ENCODE measurements at places on chromosomes 2 and 18.

DNA sequence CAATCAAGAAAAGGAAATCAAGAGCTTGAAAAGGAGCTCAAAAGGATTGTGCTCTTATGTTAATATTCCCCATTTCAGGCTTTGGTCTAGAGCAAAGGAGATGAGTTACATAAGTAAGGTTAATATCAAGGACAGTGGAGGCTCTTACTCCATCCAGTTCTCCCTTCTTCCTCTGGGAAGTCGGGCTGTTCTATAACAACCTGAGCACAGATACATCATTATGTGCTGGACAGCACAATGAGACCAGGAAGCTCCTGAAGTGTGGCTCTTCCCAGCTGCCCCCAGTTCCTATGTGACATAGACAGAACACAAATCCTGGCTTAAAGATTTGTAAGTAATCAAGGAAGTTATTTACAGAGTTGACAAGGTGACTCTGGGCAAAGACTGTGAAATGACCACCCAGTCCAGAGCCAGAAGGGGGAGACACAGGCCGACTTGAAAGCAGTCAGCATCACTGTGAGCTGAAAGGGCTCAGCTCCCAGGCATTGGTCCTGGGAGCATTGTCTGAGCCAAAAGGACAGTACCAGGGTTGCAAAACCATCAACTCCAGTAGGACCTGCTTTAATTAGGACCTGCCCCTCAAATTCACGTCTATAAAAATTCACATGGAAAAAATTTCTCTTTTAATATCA lies 917.6 kb upstream of the ACVR2A start:
- DNase-seq, result peak; percentile 17

DNA sequence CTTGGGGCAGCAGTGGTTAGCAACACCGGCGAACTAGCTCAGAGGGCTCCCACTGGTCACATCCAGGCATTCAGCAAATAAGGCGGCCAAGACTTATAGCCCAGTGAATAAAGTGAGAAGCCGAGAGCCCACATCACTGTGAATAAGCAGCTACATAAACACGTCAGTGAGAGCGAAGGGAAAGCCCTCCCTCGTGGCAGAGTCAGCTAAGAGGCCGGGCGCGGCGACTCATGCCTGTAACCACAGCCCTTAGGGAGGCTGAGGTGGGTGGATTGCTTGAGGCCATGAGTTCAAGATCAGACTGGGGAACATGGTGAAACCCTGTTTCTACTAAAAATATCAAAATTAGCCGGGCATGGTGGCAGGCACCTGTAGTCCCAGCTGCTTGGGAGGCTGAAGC lies 5.2 kb downstream of the D2HGDH start:
- DNase-seq, result no peak

DNA sequence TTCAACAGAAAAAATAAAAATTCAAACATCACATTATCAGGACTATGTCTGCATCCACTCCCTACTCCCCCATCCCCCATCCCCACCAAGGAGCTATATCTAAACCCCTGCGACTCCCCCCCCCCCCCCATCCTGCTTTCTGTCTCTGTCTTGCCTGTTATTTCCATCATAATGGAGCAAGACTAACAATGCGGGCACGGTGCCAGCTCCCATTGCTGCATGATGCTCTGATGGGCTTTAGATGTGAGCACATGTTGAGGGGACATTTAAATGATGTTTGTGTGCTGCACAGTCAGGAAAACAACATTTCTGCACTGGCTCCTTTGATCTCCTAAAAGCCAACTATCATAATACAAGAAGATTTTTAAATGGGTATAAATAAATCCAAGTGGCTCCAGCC lies 644.2 kb upstream of the SETBP1 start:
- DNase-seq, result no peak

GRCh38 chr18:79760881-79761280 lies 36.9 kb upstream of the KCNG2 start:
- DNase-seq, result no peak

DNA sequence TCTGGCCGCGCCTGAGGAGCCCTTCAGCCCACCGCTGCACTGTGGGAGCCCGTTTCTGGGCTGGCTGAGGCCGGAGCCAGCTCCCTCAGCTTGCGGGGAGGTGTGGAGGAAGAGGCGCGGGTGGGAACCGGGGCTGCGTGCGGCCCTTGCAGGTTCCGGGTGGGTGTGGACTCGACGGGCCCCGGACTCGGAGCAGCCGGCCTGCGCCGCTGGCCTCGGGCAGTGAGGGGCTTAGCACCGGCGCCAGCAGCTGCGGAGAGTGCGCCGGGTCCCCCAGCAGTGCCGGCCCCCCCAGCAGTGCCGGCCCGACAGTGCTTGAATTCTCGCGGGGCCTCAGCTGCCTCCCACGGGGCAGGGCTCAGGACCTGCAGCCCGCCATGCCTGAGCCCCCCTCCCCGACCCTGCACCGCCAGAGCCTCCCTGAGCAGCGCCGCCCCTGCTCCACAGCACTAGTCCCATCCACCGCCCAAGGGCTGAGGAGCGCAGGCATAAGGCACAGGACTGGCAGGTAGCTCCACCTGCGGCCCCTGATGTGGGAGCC lies 534.2 kb downstream of the ZNF804A start:
- DNase-seq, result no peak

GRCh38 chr2:234564699-234565098 lies 67.8 kb upstream of the ARL4C start:
- DNase-seq, result peak; percentile 6

GRCh38 chr18:79613186-79613931 lies 66.2 kb upstream of the CTDP1 start:
- no peak for DNase-seq

DNA sequence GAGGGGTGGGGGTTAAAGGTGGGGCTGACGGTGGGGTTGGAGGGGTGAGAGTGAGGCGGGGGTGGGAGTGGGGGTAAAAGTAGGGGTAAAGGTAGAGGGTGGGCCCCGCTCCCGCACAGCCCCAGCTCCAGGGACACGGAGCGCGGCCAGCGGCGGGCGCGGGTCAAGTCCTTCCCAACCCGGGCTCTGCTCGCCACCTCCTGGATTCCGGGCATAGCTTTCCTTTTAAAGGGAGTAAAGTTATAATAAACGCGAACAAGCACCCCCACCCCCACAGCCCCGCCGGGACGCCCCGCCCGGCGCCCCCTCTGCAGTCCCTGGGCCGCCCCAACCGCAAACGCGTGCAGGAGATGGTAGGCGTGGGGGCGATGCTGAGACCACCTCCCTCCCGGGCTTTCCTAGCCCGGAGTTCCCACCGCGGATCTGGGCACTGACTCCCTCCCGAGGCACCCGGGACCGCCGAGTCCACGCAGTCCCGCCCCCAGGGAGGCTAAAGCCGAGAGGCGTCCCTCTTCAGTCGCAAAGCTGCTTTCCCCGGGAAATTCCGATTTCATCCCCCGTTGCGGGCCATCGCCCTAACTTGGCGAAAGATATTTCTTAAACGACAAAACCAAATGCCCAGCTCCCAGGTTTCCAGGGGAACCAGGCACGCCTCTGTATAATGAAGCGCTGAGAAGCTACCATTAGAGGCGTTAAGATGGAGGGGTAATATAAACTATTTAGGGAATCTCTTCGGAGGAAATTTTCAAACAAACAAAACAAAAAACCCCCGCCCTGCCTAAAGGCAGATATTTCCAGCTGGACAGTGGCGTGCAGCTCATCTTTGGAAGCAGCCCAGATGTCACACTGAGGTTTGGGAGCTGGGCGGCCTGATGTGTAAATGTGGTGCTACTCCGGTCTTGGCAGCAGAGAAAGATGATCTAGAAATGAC lies at the start of gene LIMS2:
Gene LIMS2 (minus strand): TSS at position 200 of the 931 bp plus-strand sequence. CDS start 506 bp downstream, outside the sequence.
- no peak for DNase-seq

- no peak for DNase-seq
Measured at GRCh38 chr2:1219901-1220573, 193.2 kb upstream of the TPO start.

GRCh38 chr2:96913398-96914202 lies 43.7 kb upstream of the SEMA4C start:
- peak; percentile 43 for DNase-seq

GRCh38 chr2:63484481-63484880 lies 103.8 kb downstream of the WDPCP start:
- no peak for DNase-seq

DNA sequence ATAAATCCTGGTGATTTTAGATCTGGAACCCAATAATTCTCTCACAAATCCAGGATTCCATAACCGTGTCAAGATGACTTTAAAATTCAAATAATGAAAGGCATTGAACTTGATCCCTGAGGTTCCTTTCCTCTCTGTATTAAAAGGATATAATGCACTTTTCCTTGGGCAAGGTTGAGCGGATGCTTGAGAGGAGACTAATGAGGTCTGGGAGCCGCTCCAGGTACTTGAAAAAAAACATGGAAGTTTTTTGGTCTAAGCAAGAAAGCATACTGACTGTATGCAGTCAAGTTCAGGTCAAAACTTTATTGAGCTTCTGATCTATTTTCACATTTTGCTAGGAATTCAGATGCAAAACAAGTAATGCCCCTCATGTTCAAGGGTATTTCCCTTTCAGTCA lies 318.5 kb downstream of the RAD51AP2 start:
- no peak for DNase-seq

GRCh38 chr2:121562269-121563176 lies 31.8 kb downstream of the RNU4ATAC start:
- peak; percentile 29 for DNase-seq

DNA sequence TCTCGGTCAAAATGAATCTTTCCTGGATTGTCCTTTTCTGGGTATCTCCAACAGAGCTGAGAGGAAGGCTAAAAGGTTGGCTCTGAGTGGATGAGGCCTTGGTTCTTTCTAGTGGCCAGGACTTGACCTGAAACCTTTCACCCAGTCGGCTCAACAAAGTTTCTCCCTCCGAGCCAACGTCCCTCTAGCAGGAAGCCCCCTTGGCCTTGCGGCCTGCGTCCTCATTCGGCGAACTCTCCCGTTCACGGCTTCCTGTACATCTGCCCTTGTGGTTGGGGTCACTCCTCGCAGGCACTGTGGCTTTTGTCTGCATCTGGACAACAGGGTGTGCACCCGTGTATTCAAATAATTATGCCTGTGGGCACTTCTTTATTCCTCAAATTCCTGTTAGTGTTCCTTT lies 9.4 kb upstream of the SIX3 start:
- DNase-seq, result no peak

- no peak for DNase-seq
Measured at GRCh38 chr2:11910971-11911370, 164.5 kb downstream of the LPIN1 start.

GRCh38 chr2:44442019-44442418 lies 80.3 kb downstream of the CAMKMT start:
- DNase-seq, result no peak

DNA sequence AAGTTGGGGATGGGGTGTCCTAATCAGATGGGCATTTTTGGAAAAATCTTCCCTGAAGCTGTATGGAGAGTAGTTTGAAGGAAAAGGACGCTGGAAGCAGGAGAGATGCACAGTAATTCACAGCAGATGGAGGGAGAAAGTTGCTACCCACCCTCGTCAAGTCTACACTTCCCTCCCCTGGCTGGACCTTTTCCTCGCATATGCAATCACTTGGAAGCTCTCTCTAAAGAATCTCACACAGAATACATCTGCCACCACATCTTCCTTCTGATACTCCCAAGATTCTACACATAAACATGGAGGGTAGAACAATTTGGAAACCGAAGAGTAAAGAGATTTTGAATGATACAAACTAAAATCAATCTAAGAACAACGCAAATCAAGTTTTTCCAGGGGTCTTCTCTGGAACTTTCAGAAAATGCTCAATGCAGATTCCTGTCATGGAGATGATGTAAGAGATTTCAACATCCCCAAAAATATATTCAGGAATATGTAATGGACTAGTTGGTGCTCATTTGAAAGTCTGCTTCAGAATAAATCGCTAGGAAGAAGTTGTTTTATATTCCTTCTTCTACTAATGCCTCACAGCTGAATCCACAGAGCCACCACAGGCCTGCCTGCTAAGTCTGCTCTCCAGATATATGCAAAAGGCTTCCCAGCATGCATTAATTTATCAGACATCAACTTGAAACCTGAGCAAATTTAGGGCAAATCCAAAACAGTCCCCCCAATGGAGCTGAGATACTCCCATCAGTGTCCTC lies 291.5 kb downstream of the LRATD1 start:
- no peak for DNase-seq

DNA sequence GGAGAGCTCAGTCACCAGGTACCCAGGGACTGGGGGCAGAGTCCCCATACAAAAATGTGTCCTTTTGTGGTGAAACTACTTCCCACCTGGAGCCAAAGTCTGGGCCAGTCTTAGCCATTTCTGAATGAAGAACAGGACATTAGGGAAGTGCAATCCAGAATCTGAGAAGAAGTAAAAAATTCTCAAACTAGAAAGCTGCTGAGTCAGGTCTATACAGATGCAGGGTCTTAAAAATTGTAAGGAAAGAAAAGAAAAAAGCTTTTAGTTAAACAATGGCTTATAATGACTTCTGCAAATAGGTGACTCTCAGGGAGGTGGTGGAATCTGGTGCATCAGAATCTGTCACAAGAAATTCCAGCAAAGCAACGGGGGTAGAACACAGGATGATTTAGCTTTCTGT lies 13.5 kb downstream of the ZBTB7C start:
- no peak for DNase-seq

DNA sequence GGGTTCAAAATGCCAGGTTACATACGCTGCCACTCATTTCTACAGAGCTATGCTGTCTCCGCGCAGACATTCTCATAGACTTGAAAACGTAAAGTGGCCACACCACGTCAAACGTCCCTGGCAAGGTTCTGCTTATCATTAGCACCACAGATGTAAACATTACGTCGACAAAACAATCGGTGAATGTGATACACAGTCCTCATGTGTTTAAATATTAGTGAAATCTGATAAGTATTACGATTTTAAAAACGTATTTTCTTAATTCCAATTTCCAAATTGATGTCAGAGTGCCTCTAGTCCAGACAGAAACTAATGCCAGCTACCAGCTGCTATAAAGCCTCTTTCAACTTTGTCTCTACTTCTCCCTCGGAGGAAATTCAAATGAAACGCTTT lies 1.2 kb downstream of the STK17B start:
- peak; percentile 15 for DNase-seq

DNA sequence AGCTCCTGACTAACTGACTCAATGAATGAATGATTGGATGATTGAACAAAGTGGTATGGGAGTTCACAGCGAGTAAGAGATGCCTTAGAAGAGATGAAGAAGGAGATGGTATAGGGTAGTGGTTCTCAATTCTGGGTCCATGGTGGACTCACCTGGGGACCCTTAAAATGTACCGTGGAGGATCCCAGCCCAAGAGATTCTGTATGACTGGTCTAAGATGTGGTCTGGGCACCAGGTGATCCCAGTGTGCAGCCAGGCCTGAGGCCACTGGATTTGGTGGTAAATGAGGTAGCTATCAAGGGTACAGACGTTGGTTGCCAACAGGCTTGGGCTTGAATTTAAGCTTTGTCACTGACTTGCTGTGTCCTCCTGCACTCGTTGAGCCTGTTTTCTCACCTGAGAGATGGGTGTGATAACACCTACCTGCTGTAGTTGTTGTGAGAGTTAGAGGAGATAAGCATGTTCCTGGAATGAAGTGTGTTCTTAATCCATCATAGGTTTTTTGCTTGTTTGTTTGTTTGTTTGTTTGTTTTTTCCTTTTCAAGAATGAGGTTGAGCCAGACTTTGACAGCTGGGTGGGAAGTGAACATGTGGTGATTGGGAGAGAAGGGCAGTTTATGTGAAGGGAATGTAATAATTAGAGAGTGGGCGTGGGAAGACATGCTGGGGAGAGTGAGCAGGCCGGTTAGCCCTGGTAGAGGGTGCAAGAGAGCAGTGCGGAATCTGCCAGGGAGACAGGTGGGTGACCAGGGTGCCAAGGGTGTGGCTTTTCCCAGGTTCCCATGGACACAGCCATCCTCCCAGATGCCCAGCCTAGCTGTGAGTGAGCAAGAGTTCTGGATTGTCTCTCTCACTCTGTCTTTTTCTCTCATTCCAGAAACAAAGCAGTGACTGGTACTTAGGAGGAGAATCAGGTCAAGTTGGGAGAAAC lies 31.4 kb upstream of the IL1B start:
- DNase-seq, result no peak

- DNase-seq, result no peak
Measured at GRCh38 chr2:10655499-10656225, 34.1 kb downstream of the NOL10 start.

Measured in G401 (cell line).